ENCODE measurements at places on chromosomes 2 and 18.

- DNase-seq, result no peak
These were observed 74.4 kb downstream of the RTN4 start for GRCh38 chr2:54975598-54976492.

DNA sequence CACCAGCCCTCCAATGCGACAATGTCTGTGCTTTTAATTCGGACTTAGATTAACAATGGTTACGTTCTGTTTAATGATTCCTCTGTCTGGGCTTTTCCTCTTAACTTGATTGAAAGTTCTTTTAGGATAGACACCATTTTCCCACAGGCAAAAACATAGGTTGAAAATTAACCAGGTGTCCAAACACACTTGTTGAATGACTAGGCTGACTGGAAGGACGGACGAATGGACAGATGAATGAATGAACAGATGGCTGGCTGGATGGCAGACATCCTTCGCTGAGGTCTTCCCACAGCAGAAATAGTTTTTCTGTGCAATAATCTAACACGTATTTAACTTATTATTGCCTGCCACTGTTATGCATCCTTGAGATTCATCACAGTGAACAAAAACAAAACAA, 298.8 kb downstream of the SRBD1 start:
- DNase-seq, result no peak

DNA sequence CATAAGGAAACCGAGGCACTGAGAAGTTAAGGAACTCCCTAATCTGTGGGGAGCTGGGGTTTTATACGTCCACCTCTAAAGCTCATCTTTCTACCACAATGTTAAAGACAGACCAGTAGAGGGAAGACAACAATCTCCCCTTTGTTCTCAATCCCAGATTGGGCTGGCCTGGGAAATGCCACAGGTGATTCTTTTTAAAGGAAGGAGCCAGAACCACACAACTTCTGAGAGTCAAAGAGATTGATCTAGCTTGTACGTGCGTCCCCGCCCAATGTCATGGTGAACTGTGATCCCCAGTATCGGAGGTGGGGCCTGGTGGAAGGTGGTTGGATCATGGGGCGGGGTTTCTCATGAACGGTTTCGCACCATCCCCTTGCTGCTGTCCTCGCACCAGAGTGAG, 81.8 kb upstream of the LCLAT1 start:
- DNase-seq, result no peak

- DNase-seq, result no peak
These were observed 47.5 kb downstream of the EML4 start for GRCh38 chr2:42216694-42217093.

GRCh38 chr18:12779043-12779442, 76.2 kb downstream of the PSMG2 start:
- DNase-seq, result no peak

GRCh38 chr18:7267973-7268372, 37.1 kb downstream of the LRRC30 start:
- DNase-seq, result no peak

DNA sequence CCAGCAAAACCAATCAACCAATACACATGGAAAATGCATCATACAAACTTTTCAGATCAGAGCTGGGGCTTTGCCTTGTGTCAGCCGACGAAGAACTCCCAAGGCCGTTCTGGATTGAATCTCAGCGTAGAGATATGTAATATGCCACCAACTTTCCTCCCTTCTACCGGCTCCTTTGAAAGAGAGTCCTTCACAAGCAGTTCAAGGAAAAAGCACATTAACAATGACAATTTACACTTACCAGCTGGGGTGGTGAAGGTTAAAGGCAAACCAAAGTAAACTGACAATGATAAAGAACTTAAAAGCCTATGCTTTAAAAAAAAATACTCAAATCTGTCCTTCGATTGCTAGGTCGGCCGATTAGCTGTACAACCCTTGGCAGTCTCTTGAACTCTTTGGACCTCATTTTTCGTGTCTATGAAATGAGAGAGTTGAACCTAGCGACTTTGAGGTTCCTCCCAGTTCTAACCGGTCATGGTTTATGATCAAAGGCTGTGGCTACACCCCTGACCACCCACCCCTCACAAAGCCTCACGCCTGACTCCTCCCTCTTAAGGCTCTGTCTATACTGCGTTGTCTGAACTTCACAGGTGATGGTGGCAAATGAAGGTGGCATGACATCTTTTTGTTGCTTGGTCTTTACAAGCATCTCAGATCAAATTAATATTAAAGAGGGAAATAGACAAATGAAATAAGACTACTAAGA, 46.2 kb downstream of the BCL2 start:
- DNase-seq, result no peak

DNA sequence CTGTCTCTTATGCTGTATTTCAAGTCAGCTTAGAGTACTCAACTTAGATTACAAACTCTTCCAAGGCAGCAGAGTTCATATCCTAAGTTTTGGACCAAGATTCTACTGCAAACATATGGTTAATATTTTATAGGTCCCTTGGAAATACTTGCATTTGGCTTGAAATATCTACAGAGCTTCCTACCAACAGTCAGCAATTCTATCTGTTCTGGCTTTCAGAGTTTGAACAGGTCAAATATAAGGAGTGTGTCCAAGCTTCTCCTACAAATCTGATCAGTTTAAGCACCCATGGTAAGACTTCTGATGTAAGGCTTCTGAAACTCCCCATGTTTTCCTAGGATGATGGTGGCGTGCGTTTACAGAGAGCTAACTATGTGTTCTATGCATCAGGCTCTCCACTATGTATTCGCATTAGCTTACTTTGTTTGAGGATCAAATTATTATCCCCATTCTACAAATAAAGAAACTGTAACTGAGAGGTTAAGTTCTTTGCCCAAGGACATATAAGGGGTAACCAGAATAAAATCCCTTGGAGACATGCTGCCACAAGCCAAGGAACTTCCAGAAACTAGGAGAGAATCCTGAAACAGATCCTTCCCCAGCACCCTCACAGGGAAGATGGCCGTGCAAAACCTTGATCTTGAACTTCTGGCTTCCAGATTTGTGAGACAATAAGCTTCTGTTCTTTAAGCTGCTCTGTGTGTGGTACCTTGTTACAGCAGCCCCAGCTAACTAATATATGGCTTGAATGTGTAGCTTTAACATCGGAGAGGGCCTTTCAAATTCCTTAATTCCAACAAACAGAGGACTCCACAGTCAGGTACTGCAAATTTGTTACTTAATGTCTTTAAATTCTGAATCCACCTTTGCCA, 55.1 kb downstream of the ATP8B1 start:
- no peak for DNase-seq

GRCh38 chr2:208172125-208172524, 8.7 kb upstream of the CRYGA start:
- DNase-seq, result no peak

DNA sequence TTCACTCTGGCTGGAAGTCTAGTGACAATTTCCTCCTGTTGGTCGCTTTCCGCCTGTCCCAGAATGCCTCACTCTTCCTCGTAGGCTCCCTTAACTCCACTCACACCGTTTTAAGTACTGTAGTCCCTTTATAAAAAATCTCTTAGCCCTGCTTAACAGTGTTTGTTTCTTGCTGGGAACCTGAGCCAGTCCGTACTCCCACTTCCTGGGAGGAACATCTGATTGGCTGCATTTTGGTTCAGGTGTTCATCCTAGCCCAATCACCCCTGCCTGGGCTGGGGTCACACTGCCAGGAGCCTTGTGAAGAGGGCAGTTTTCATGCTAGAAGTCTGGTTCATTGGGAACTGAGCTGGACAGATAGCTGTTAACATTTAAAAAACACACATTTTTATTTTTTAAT, 25.6 kb upstream of the TOGARAM2 start:
- DNase-seq, result no peak

GRCh38 chr2:3725458-3726250, 22.3 kb downstream of the DCDC2C start:
- DNase-seq, result no peak

DNA sequence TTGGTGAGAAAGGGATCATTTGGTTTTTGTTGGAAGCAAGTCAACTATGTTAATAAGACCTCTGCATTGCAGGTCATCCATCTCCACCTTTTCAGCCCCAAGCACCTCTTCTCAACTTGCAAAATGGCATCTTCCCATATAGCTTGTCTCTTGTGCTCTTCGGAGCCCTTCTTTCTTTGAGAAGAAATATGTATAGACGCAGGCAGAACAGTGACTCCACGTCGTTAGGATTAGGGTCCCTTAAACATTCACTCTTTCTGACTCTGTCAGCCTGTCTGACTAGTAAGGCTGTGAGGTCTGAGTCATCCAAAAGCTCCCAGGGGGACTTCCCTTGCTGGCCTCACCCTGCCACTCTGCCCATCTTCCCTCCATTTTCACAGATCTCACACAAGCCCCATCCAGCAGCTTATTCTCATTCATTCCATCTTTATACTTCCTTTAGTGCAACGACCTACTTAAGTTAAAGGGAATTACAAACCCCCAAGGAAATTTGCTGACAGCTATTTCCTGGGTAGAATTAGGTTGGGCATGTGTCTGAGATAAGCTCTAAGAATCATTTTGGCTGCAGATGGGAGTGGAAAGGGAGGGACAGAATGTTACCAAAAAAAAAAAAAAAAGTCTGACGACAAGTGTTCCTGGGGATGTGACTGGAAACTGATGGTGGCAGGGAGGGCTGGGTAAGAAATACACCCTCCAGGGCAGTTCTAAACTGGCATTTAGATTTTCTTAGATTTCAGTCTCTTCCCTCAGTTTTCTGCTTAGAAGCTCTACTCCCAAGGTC, 37.7 kb upstream of the MEX3C start:
- no peak for DNase-seq
